ENCODE measurements at places on chromosomes 11 and 22. TPM values are rescaled to one million over a fixed set of nuclear protein-coding genes. Genes with fewer than 3 reads are reported as not detected.

- H3K36me3 ChIP-seq: no peaks in the 10 kb centered on the region
- H3K4me1 ChIP-seq: no peaks in the 10 kb centered on the region
- no peak overlapping the region for H3K4me3 ChIP-seq
- DNase-seq: no peak
Observed at GRCh38 chr11:131206671-131207070, 163.7 kb upstream of the NTM start.

DNA sequence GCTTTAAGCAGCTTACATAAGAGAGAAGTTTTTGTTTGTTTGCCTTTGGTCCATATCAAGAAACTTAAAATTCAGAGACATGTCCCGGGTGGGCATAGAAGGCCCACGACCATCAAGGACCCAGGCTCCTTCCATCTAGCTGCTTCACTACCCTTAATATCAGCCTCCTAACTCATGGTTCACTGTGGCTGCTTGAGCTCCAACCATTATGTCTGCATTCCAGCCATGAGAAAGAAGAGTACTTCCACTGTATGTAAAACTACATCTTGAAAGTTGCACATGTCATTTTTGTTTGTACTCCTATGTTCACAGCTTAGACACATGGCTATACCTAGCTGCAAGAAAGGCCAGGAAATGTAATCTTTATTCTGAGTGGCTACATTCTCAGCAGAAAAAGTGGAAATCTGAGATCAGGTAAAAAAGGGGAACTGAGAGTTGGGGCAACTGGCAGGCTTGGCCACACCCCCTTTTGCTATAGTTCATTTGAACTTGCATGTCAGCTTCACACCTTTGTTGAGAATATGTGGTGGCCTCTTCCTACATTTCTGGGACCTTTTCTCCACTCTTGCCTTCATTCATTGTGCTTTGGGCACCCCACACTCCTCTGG, 81.3 kb upstream of the TP53I11 start:
- H3K27me3 ChIP-seq: peaks cover 4% of the 10 kb centered on the region
- H3K27ac ChIP-seq: no peak overlapping the region
- DNase-seq: no peak
- no peaks in the 10 kb centered on the region for H3K36me3 ChIP-seq

DNA sequence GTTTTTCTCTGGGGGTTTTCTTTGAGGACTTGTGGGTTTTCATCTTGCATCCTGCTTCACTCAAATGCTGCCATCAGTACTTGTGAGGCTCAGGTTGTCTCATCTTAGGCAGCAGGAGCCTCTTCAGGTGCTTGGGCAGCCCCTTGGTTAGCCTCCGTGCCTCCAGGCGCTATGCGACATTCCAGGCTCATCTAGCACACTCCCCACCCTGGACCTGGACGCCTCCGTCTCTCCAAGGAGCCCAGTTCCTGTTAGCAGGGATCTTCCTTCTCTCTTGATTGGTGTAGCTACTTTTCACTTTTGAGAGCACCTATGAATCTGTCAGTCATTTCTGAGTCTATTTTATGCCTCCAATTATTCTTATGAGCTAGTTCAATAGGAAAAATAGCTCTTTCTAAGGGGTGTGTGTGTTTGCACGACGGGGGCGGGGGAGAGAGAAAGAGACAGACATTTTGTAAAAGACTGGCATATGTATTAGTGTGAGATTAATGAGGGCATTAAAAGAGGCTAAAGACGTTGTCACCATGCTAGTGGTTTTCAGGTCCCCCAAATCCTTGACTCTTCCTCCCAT, 7.8 kb downstream of the TUBA8 start:
- no peak overlapping the region for H3K4me3 ChIP-seq
- no peak overlapping the region for H3K27ac ChIP-seq
- no peaks in the 10 kb centered on the region for H3K27me3 ChIP-seq
- no peaks in the 10 kb centered on the region for H3K36me3 ChIP-seq
- H3K4me1 ChIP-seq: peaks cover 29% of the 10 kb centered on the region
- no peak for DNase-seq

DNA sequence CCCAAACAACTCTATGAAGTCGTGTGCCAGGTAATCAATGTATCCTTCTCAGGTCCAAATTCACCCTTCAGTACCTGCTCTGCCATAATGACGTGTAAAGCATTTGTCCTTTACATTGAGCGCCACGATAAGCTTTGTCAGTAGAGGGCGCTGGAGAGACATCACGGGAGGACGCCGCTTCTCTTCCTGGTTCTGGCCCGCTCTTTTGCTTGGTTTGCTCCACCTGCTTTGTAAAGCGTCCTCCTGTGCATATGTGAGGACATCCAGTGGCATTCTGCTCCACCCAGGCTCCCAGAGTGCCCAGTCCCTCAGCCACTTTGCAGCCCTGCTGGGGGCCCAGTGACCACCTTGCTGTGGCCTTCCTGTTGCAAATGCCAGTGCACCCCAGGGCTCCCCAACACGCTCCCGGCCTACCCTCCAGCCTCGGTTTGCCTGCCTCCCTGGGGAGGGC, 61.1 kb downstream of the WT1 start:
- peak; percentile 3 for DNase-seq
- no peak overlapping the region for H3K27ac ChIP-seq
- no peaks in the 10 kb centered on the region for H3K4me1 ChIP-seq
- no peak overlapping the region for H3K4me3 ChIP-seq

Gene KRTAP5-8
- total RNA-seq: not detected

GRCh38 chr11:60948250-60948649, 3.7 kb downstream of the SLC15A3 start:
- H3K4me1 ChIP-seq: peaks cover 15% of the 10 kb centered on the region
- no peak overlapping the region for H3K4me3 ChIP-seq
- no peak for DNase-seq
- no peak overlapping the region for H3K27ac ChIP-seq

- no peak overlapping the region for H3K4me3 ChIP-seq
- no peak overlapping the region for H3K27ac ChIP-seq
- DNase-seq: no peak
- peaks cover 7% of the 10 kb centered on the region for H3K36me3 ChIP-seq
- H3K27me3 ChIP-seq: peaks cover 1% of the 10 kb centered on the region
- peaks cover 25% of the 10 kb centered on the region for H3K4me1 ChIP-seq
Observed at GRCh38 chr22:21936151-21936775, 16.4 kb downstream of the PPM1F start.

DNA sequence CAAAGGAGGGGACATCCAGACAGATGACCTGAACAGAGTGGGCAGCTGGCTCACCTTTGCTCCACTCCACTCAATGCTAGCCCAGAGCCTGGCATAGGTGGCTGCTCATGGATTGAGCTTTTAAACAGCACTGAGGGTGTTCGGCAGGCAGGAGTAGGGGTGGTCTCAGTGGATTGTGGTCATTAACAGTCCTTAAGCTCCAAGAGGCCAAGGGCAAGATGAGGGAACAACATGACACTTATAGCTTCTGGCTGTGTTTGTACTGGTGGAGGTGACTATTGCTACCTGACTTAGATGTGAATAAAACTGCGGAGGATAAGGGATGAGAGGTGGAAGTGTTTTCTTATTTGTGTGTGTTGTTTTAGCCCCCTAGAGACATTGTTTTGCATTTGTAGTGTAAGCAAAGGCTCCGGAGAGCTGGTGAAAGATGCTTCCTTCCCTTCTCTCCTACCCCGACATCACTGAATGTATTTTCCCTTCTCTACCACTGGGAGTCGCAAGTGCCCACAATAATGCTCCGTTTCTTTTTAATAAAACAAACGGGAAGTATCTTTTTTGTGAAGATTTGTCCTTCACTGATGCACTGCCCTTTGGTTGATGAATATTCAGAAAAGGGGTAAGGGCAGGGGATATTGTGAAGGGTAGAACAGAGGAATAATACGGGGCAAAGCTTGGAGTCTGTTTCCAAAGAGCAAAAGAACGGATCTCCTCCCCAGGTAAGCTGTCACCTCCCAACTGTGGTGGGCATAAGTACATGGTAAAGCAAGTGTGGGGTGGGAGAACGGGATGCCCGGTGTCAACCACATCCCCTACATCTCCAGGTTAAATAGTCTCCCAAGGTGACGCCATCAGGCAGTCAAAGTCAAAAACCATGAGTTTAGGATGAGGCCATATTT, 27.5 kb upstream of the MTNR1B start:
- H3K36me3 ChIP-seq: no peaks in the 10 kb centered on the region
- no peak overlapping the region for H3K27ac ChIP-seq
- peaks cover 8% of the 10 kb centered on the region for H3K4me1 ChIP-seq
- no peak overlapping the region for H3K4me3 ChIP-seq

GRCh38 chr11:86623736-86624135, 48.7 kb downstream of the ME3 start:
- H3K4me1 ChIP-seq: no peaks in the 10 kb centered on the region
- DNase-seq: no peak
- H3K27ac ChIP-seq: no peak overlapping the region
- H3K27me3 ChIP-seq: peaks cover 16% of the 10 kb centered on the region

Gene MOV10L1
- total RNA-seq: not detected

Measured in activated T-helper 1 cell treated with anti-CD3 and anti-CD28 coated beads, Interleukin-12 subunit alpha, Interleukin-12 subunit beta, Interleukin-2, Interleukin-4 antibody, amounts not matched to agents 30 ng/mL and 10 ng/mL and 1 ng/mL, durations not matched to agents 14 hours and 24 hours and 36 hours (primary cell).